CD4-positive, alpha-beta T cell (primary cell): ENCODE measurements at places on chromosomes 3 and 15.

GRCh38 chr3:46672349-46672695, 21.2 kb downstream of the ALS2CL start:
- H3K27me3 ChIP-seq, result no peaks in the 10 kb centered on the region
- H3K36me3 ChIP-seq, result peaks cover 12% of the 10 kb centered on the region
- DNase-seq, result no peak
- no peak overlapping the region for H3K27ac ChIP-seq
- H3K4me1 ChIP-seq, result no peaks in the 10 kb centered on the region

DNA sequence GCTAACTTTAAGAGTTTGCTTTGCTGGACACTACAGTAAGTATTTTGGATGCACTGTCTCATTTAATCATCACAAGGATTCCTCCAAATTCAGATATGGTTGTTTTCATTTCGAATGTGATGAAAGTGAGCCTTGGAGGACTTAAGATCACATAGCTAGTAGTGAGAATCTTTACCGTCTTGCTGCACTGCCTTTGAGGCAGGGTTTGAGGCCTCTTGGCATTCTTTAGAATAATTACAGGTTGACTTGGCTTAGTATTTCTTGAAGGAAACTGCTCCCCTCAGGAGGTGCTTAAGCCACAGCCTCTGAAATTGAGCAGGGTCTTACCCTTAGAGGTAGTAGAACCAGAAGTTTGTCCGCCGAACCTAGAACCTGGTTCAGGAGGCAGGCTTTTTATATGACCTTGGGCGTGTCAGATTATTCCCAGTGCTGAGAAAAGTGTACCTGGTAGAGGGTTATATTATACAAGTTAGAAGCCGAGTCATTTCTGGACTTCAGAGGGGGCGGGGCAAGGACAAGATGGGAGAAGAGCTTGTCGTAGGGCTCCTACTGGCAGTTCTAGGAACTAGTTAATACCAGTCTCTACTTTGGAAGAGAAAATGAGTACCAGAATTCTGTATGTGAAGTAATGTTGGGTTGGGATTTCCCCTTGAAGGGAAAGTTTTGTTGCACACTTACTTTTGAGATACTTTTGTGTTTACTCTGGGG, 1.1 kb downstream of the TFG start:
- DNase-seq, result peak; percentile 78
- H3K27ac ChIP-seq, result peak overlapping the region; percentile 65
- no peaks in the 10 kb centered on the region for H3K27me3 ChIP-seq
- H3K4me1 ChIP-seq, result peaks cover 24% of the 10 kb centered on the region

GRCh38 chr15:92074646-92075045, 221.1 kb downstream of the SLCO3A1 start:
- H3K4me1 ChIP-seq, result peaks cover 51% of the 10 kb centered on the region
- no peak overlapping the region for H3K4me3 ChIP-seq
- H3K36me3 ChIP-seq, result no peaks in the 10 kb centered on the region
- no peak overlapping the region for H3K27ac ChIP-seq
- no peaks in the 10 kb centered on the region for H3K27me3 ChIP-seq
- DNase-seq, result no peak

GRCh38 chr3:194744826-194745225, 59.1 kb downstream of the FAM43A start:
- H3K27ac ChIP-seq, result no peak overlapping the region
- no peaks in the 10 kb centered on the region for H3K36me3 ChIP-seq
- no peaks in the 10 kb centered on the region for H3K27me3 ChIP-seq
- no peaks in the 10 kb centered on the region for H3K4me1 ChIP-seq

DNA sequence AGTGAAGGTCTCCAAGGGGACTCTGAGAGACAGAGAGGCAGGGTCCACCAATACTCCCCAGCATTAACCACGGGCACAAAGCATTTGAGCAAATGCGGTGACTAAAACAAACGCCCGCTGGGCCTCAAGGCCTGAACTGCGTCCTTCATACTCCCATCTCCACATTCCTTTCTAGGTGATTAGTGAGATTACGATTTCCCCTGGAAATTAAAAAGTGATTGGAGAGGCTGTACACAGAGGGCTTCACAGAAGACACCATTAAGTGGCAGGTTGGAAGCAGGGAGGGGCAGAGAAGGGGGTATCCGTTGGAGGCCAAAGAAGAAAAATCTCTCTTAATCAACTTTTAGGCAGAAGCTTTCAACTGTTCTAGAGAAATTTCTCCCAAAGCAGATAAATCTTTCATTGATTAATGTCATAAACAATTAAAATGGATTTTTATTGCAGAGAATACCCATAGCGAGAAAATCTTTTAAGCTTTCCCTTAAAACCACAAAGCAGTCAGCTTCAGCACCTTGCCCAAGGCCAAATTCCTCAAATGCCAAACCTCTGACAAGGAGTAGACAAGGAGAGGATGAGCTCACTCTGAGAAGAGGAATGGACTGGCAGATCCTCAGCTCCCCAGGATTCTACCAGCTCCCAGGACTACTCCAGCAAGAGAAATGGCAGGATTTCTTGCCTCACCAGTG, 38.2 kb downstream of the MB21D2 start:
- H3K27ac ChIP-seq, result no peak overlapping the region
- no peak overlapping the region for H3K4me3 ChIP-seq
- no peak for DNase-seq
- H3K27me3 ChIP-seq, result no peaks in the 10 kb centered on the region
- peaks cover 1% of the 10 kb centered on the region for H3K36me3 ChIP-seq

- no peak overlapping the region for H3K27ac ChIP-seq
- peaks cover 11% of the 10 kb centered on the region for H3K4me1 ChIP-seq
- peak overlapping the region; percentile 26 for H3K4me3 ChIP-seq
- peak; percentile 62 for DNase-seq
- peaks cover 37% of the 10 kb centered on the region for H3K27me3 ChIP-seq
Observed at GRCh38 chr3:159763011-159763601, 225.5 kb upstream of the IL12A start.

DNA sequence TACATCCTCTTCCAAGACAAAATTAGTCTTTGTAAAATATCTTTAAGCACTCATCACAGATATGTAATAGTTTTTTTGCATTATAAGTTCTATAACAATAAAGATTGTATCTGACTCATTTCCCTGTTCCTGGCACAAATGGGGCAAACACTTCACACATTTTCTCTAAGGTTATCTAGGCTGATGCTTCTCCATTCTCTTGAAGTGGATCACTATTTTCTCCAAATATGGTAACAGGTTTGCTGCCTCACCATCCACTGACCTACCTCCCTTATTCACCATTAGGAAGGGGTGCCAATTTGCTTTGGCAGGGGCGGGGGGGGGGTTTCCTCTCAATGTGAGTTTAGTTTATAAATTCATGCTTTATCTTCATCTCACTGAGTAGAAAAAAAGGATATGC, 767.7 kb upstream of the LMCD1 start:
- H3K4me1 ChIP-seq, result no peaks in the 10 kb centered on the region
- H3K36me3 ChIP-seq, result no peaks in the 10 kb centered on the region
- no peaks in the 10 kb centered on the region for H3K27me3 ChIP-seq
- H3K4me3 ChIP-seq, result no peak overlapping the region
- no peak overlapping the region for H3K27ac ChIP-seq
- no peak for DNase-seq
